ENCODE measurements at places on chromosomes 4 and X.
A peak's percentile ranks its signal among the peaks of the same experiment; 100 is the strongest.

DNA sequence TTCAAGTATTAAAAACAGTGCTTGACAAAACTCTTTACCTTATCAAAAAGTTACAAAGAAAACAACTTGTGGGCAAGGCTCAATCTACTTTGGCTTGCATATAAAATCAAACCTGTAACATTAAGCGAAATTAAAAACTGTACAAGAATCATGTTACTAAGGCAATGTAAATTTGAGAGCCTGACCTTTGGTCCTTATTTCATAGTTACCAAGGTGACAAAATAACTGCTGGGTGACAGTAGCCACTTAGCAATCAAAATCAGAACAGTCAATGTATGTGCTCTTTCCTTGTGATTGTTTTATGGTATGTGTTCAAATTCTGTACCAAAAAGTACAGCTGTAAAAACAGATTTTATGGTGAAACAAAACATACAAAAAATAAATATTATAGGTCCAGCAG is 204.0 kb downstream of the RASL11B start:
- DNase-seq: no peak

DNA sequence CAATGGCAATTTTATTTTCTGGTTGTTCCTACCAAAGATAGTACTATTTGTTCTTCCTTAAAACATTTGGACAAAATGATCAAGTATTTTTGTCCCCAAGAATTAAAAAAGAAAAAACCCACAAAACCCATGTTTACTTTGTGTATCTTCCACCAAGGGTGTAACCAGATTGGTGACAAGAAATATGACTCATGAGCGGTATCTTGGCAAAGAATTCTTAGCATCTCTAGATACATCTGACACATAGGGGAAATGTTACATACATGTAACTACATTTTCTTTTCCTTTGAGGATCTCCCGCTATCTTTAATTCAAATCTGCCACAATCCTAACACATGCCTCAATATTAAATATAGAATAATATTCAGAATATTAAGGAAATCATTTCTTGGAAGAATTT is 78.7 kb downstream of the WDFY3 start:
- DNase-seq: no peak

DNA sequence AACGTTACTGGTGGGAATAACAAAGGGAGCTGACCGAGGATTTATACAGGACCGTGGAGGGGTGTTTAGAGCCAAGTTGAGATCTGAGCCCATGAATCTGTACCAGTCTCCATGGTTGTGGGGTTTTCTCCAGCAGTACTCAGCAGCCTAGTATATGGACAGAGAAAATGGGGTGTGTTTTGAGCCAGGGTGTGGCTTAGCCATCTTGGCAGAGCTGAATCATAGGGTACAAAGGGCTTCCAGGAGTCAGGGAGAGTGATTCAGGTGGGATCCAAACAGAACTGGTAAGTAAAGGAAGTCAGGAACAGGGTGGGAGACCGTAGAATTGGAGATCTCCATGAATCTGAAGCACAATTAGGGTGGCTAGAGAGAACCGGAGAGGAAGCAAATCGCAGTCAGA is 7.4 kb upstream of the HPRT1 start:
- no peak for DNase-seq

DNA sequence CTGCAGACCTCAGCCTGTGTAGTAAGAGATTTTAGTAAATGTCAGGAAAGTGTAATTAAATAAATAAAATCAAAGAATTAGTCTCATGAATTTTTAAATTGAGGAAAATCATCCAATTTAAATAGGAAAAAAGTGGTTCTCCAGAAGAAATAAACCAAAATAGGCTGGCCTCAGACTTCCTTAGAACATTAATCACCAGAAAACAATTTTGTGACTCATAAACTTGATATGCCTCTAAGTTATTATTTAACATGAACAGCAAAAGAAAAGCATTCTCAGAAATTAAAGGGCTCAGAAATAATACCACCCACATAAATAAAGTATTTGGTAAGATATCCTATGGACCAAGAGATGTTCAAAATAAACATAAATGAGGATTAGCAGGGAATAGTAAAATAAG is 14.3 kb downstream of the FAM47B start:
- DNase-seq: no peak

DNA sequence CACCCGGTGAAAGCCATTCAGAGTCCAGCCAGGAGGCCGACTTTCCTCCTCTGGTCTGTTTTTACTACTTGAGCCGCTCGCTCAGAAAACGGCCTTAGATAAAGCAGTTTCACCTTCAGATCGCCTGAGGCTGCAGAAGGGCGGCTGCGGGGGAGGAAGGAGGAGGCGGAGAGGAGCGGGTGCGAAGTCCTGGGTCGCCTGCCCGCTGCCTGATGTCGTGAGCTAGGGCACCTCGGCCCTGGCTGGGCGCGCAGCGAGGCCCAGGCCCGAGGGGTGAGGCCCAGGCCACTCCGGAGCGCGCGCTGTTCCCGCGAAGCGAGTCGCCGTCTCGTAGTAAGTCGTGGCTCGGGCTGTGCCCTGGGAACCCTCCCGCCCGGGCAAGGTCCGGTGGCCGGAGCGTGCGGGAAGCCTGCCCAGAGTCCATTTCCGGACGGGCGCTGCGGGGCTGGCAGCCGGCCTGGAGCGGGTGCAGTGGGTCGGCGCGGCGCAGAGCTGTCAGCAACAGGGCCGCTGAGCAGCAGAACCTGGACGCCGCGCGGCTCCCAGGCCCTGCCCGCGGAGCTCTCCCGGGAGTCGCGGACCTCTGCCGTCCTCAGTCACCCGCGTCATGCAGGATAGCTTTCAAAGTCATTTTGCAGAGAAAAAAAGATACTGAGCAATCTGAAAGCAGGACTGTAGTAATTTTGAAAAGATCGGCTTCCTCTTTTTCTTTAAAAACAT is 18.6 kb downstream of the TRIM2 start:
- peak; percentile 41 for DNase-seq

DNA sequence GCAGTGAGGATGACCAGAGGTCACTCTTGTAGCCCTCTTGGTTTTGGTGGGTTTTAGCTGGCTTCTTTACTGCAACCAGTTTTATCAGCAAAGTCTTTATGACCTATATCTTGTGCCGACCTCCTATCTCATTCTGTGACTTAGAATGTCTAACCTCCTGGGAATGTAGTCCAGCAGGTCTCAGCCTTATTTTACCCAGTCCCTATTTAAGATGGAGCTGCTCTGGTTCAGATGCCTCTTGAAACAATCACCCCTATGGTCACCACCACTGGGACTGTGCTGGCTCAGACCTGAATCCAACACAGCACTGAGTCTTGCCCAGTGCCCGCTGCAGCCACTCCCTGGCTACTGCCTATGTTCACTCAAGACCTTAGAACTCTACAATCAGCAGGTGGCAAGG is 49.4 kb downstream of the MCUB start:
- DNase-seq: no peak

DNA sequence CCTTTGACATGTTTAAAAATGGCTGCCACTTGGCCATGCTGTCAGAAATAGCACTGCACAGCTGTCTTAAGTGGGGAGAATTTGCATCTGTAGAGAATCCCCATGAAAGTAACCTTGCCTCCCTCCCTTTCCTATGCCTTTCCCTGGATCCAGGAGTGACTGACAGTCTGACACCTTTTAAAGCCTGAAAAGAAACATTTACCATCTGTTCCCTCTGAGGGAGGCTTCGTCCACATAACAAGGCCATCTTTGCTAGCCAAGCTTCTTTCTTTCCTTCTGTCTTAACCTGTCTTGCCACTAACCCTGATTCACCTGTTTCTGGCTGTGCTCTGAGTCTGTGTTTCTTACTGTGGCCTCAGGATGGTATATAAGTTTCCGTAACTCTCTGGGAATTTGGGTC is 21.3 kb upstream of the AADAT start:
- DNase-seq: no peak

DNA sequence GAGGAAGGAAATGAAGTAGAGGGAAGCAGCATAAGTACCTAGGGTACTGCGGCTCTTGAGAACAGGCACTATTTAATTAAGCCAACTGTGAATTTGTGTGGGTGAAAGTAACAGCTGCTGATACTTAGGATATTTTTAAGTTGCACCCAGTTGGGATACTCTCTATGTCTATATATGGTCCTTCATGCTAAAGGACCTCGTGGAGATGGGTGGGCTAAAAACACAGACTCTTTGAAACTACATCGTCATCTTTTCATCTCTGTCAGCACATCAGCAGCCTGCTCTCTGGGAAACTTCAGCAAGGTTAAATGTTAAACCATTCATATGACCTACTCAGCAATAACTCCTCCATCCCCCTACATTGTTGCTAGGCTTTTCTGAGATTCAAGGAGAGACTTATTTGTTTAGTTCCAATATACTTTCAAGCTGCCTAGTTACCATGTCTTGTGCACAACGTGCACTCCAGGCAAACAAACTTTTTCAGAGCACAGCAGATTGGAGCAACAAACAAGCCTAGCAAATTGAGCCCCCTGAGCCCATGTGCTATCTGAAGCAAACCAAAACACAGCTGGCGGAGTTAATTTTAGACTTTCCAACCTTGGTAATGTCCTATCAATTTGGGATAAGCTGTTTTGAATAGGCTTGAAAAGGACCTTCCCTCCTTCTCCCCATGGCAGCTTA is 6.2 kb upstream of the MOB1B start:
- no peak for DNase-seq

GRCh38 chrX:24375600-24376131 is 15.2 kb downstream of the SUPT20HL1 start:
- DNase-seq: no peak
